ENCODE measurements at places on chromosomes 16 and 17.
A peak's percentile ranks its signal among the peaks of the same experiment; 100 is the strongest.

DNA sequence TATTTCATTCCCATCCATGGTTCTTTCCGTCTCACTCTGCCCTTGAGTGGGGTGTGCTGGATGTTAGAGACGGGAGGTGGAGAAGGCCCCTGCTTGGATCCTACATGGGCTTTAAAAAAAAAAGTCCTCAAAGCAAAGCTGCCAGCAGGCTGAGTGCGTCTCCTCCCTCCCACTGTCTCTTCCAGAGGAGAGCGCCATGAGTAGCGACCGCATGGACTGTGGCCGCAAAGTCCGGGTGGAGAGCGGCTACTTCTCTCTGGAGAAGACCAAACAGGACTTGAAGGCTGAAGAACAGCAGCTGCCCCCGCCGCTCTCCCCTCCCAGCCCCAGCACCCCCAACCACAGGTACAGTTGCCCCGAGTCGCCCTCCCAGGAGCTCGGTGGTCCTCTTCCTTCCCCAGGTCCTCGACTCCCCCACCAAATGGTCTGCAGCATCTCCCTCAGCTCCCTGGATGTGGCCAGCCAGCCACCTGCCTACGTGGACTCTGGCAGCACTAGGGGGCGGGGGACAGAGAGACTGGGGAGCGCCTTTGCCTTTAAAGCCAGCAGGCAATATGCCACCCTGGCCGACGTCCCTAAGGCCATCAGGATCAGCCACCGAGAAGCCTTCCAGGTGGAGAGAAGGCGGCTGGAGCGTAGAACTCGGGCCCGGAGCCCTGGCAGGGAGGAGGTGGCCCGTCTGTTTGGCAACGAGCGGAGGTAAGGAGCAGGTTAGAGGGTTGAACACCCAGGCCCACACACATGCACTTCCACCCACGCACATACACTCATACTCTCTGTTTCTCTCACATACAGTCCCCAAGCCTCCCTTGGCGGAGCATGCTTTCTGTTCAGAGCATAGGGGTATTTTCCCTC, 68.2 kb downstream of the PLD6 start:
- no peak for DNase-seq

DNA sequence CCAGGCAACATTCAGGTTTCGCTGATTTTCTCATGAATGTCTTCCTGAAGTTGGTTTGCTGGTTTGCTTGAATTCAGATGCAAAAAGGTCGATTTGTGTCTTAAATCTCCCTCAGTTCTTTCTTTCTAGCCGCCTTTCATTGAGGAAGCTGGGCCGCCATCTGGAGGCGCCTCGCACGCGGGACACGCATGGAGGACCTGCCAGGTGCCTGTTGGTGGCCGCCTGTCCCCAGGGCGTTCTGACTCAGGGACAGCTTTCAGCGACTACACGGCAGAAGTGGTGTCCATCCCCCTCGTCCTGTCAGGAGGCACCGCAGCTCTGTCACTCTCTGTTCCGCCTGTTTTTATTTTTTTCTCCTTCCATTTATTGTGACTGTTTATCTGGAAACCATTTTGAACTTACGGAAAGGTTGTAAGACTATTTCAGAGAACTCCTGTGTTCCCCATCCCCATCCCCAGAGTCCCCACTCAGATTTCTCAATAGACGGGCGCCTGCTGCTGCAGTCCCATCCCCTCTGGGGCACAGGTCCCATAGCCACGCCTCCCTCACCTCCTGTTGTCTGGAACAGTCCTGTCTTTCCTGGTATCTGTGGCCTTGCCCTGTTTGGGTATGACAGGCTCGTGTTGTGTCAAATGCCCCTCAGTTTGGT, 33.2 kb downstream of the COX4I1 start:
- DNase-seq = no peak

DNA sequence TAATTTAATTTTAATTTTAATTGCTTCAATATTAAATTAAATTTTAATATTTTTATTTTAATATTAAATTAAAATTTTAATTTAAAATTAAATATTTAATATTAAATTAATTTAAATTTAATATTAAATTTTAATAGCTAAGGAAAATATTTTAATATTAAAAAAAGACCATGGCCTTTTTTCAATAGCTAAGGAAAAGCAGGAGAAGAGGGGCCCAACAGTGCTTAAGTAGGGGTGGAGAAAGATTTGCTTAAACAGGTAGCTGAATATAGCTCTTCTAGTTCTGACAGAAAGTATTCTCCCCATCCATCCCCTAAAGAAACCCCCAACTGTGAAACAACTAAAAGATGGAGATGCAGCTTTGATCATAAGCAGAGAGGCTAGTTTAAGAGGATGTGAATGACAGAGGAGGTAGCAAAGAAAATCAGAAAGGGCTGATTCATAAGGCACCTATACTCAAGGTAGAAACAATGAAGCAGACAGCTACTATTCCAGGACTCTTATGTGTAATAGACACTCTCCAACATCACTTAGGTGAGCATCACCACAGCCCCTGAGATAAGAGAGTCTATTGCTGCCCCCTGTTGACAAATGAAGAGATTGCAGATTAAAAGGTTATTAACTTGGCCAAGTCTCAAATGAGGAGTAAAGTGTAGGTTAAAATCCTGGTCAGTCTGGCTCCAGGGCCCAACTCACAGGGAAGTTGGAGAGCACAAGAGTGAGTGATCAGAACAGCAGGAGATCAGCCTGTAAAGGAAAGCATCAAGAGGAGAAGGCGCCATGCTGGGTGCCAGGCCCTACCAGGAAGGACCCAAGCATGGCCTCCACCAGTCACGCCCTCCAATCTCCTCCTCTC, 7.8 kb upstream of the RNASEK start:
- DNase-seq = no peak

DNA sequence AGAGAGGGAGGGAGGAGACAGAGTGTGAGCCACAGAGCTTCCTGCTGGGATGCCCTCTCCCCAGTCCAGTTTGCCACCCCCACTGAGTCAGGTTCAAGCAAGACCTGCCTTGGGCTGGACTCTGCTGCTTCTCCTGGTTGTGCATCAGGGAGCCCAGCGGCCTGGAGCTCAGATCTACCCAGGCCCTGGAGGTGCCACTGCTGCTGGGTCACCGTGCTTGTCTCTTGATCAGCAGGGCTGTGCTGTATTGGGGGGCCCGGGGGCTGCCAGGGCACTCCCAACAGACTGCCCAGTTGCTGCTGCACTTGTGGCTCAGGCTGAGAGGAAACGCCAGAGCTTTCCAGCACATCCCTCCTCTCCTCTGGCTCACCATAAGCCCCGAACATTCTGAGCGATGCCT, 8.9 kb downstream of the TLE7 start:
- no peak for DNase-seq

GRCh38 chr17:59420901-59421300, 89.4 kb downstream of the YPEL2 start:
- no peak for DNase-seq

GRCh38 chr16:2985893-2986355, 5.7 kb upstream of the PKMYT1 start:
- DNase-seq = no peak

GRCh38 chr17:81043725-81044427, 8.9 kb downstream of the BAIAP2 start:
- no peak for DNase-seq

GRCh38 chr16:25066747-25067631, 44.6 kb upstream of the LCMT1 start:
- DNase-seq = peak; percentile 76

GRCh38 chr16:12532871-12533610, 270.6 kb downstream of the CPPED1 start:
- no peak for DNase-seq

GRCh38 chr16:11130978-11131665, 124.9 kb downstream of the SOCS1 start:
- no peak for DNase-seq

DNA sequence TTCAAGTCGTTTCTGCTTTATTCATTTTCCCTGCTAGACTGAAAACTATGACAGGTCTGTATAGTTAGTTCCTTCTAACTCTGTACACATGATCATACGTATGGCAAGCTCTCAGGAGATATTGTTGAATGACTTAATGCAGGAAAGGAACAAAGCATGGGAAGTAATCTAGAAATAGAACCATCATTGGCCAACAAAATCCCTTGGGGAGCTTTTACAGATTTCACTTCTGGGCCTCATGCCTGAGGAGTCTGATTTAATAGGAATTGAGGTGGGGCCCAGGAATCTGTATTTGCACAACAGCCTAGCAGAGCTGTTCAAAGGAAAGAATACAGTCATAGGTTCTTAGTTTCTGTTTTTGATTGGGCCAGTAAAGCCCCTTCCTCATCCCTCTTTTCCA, 229.2 kb downstream of the MAP2K6 start:
- DNase-seq = no peak

DNA sequence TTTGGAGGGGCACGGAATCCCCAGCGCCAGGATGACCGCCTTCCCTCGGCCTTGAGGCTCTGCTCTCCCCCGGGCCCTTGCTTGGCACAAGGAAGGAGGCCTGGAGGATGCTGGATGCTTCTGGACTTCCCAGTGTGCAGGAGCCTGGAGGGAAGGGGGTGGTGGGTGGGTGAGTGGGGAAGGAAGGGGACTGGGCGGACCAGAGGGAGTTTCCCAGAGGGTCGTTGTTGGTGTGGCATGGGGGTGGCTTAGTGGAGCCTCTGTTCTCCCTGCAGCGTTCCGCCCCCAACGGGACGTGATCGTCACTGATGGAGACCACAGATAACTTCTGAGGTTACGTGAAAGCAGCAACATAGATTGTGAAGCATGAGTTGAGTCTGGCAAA, 140.0 kb downstream of the IRF8 start:
- DNase-seq = no peak

DNA sequence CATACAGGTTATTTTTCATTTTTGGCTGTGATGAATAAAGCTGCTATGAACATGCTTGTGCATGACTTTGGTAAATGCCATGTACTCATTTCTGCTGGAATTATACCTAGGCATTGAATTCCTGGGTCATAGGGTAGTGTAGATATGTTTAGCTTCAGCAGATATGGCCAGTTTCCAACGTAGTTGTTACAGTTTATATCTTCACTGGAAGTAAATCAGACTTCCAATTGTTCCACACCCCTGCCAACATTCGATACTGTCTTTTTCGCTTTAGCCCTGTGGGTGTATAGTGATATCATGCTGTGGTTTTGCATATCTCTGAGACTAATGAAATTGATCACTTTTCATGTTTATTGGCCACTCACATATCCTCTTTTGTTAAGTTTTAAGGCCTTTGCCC, 50.4 kb downstream of the ARHGAP27 start:
- DNase-seq = no peak

DNA sequence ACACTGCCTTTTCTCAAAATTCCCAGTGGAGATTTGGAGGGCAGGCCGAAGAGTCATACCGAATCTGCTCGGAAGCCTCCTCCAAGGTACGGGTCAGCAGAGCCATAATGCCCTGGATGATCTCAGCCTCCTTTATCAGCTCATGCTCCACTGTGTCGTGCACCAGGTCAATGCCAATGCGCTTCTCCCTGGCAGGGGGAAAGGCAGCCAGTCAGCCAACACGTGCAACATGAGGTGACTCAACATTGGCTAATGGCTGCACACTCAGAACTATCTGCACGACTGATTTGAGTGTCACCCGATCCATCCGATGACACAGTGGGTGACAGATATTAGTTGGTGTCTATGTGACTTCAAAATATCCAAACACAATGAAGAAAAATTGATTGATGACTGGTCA, 15.8 kb downstream of the TEKT1 start:
- no peak for DNase-seq

- DNase-seq = no peak
Measured at GRCh38 chr17:69945698-69946185, 129.3 kb upstream of the KCNJ16 start.

Data from T follicular helper cell (primary cell).